Spinal cord (tissue), 10 donors: ENCODE measurements at places on chromosomes 5 and 9. TPM values are rescaled to one million over a fixed set of nuclear protein-coding genes. Genes with fewer than 3 reads are reported as not detected.

ANKRD34B gene
- 2.8 TPM for polyA plus RNA-seq

ARRDC3 gene
- 42.5 TPM for polyA plus RNA-seq

LOX gene
- 18.0 TPM for polyA plus RNA-seq

- no peak overlapping the region for H3K27ac ChIP-seq
- no peaks in the 10 kb centered on the region for H3K27me3 ChIP-seq
- DNase-seq, result peak; percentile 51
- no peak overlapping the region for H3K4me3 ChIP-seq
- H3K36me3 ChIP-seq, result no peaks in the 10 kb centered on the region
Measured at GRCh38 chr5:91281401-91281800, 101.7 kb downstream of the ARRDC3 start.

- H3K27ac ChIP-seq, result no peak overlapping the region
- no peak overlapping the region for H3K4me3 ChIP-seq
- H3K36me3 ChIP-seq, result peaks cover 10% of the 10 kb centered on the region
Measured at GRCh38 chr9:130408669-130409068, 36.1 kb upstream of the ASS1 start.

GRCh38 chr5:93596676-93597490, 13.9 kb downstream of the NR2F1 start:
- H3K4me1 ChIP-seq, result peaks cover 61% of the 10 kb centered on the region
- H3K27ac ChIP-seq, result peak overlapping the region; percentile 98

DNA sequence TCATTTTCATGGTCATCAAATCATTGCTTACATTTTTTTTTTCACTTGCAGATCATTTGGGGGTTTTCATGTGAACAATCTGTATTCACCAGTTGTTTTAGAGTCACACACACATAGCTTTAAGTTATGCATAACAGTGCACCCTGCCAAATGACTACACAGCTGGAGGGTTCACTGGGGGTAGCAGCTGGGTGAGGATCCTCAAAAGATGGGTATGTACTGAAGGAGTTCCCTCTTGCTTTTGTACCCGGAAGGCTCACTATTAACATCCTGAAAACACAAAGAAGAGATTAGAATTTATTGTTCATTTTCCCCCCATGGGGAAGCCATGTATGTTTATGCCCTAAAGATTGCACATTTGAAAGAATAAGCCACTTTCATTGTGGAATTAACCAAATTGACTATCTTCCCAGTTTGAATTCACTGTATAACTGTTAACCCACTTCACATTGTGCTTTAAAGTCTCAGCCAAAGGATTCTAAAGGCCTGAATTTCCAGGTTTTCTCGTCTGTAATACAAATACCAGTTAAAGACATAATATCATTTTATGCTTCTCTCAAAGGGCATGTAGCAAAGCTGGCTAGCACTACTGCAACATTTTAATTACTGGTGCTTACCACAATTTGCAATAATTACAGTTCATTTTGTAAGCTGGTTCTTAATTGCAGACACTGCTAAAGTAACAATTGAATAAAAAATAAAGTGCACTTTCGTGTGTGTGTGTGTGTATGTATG, 466.4 kb upstream of the MEF2C start:
- no peak overlapping the region for H3K4me3 ChIP-seq
- no peaks in the 10 kb centered on the region for H3K4me1 ChIP-seq
- no peaks in the 10 kb centered on the region for H3K36me3 ChIP-seq
- H3K27me3 ChIP-seq, result no peaks in the 10 kb centered on the region

- DNase-seq, result no peak
- H3K4me1 ChIP-seq, result no peaks in the 10 kb centered on the region
- no peaks in the 10 kb centered on the region for H3K36me3 ChIP-seq
- no peaks in the 10 kb centered on the region for H3K27me3 ChIP-seq
Measured at GRCh38 chr9:4769321-4770080, 23.2 kb upstream of the RCL1 start.

DNA sequence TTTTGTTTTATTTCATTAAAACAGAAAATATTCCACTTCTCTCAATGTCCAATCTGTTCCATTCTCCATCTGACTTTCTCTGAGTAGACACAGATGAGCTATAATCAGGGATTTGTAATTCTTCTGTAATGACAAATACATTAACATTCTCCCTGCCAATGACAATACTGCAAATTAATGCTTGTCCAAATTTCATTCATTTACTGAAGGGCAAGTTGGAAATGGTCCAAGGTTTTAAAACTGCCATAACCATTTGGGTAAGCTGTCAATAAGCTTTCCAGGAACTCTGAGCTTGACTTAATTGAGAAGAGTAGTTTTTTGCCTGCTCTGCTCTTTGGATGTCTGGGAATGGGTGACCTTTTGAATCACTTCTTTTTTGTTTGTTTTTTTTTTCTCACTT, 253.5 kb downstream of the DMRTA1 start:
- H3K27ac ChIP-seq, result no peak overlapping the region
- no peak for DNase-seq
- no peak overlapping the region for H3K4me3 ChIP-seq
- H3K36me3 ChIP-seq, result no peaks in the 10 kb centered on the region
- H3K4me1 ChIP-seq, result no peaks in the 10 kb centered on the region

- no peak for DNase-seq
- H3K27ac ChIP-seq, result no peak overlapping the region
- peaks cover 4% of the 10 kb centered on the region for H3K4me1 ChIP-seq
Measured at GRCh38 chr9:99385814-99386279, 163.8 kb downstream of the SEC61B start.

GRCh38 chr5:123438902-123439301, 15.7 kb upstream of the CEP120 start:
- H3K4me1 ChIP-seq, result no peaks in the 10 kb centered on the region
- H3K27me3 ChIP-seq, result peaks cover 2% of the 10 kb centered on the region
- H3K36me3 ChIP-seq, result no peaks in the 10 kb centered on the region
- no peak overlapping the region for H3K4me3 ChIP-seq

DNA sequence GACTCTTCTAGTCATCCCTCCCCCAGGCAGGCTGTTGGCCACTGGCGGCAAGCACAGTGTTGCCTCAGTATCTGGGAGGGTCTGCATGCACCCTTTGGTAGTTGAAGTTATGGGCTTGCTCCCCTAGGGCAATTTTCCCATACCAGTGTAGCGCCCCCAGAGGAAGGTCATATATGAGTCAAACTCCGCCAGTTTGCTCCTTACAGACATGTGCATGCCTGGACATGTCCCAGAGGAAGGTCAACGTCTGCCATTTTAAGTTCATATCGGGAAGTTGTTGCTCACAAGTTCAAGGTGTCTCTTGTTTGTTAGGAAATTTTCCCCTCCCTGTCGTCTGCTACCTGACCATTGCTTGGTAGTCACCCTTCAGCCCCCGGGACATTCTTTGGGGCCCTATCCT, 51.3 kb upstream of the MROH2B start:
- H3K4me3 ChIP-seq, result no peak overlapping the region
- no peaks in the 10 kb centered on the region for H3K4me1 ChIP-seq
- no peaks in the 10 kb centered on the region for H3K36me3 ChIP-seq
- no peaks in the 10 kb centered on the region for H3K27me3 ChIP-seq

GRCh38 chr9:94156348-94157049, 72.2 kb downstream of the PTPDC1 start:
- no peaks in the 10 kb centered on the region for H3K27me3 ChIP-seq
- no peak for DNase-seq
- no peak overlapping the region for H3K4me3 ChIP-seq
- peaks cover 12% of the 10 kb centered on the region for H3K4me1 ChIP-seq
- H3K27ac ChIP-seq, result no peak overlapping the region

- H3K27ac ChIP-seq, result peak overlapping the region; percentile 70
- H3K27me3 ChIP-seq, result no peaks in the 10 kb centered on the region
- H3K4me3 ChIP-seq, result no peak overlapping the region
Measured at GRCh38 chr5:172999974-173000373, 16.4 kb downstream of the ATP6V0E1 start.

- DNase-seq, result no peak
- no peak overlapping the region for H3K27ac ChIP-seq
- H3K4me3 ChIP-seq, result no peak overlapping the region
- H3K27me3 ChIP-seq, result no peaks in the 10 kb centered on the region
- no peaks in the 10 kb centered on the region for H3K4me1 ChIP-seq
- H3K36me3 ChIP-seq, result no peaks in the 10 kb centered on the region
Measured at GRCh38 chr5:76701298-76701697, 14.6 kb upstream of the F2R start.

DNA sequence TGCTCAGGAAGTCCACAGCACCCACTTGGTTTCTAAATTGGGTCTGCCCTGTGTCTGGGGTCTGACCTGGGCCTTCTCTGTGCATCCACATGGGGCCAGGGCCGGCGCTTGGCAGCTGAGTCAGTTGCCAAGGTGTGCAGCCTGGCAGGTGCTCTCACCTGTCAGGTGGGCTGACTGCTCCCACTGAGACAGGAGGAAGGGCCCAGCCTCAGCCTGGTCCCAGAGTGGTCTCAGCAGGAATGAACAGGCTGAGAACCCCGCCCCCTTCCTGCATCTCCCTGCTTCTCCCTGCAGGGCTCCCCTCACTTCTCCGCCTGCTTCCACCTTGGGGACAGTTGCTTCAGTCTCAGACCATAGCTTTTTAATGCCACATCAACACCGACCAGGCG, 60.5 kb downstream of the BARX1 start:
- no peak overlapping the region for H3K4me3 ChIP-seq
- no peaks in the 10 kb centered on the region for H3K36me3 ChIP-seq
- no peaks in the 10 kb centered on the region for H3K27me3 ChIP-seq
- no peaks in the 10 kb centered on the region for H3K4me1 ChIP-seq

DNA sequence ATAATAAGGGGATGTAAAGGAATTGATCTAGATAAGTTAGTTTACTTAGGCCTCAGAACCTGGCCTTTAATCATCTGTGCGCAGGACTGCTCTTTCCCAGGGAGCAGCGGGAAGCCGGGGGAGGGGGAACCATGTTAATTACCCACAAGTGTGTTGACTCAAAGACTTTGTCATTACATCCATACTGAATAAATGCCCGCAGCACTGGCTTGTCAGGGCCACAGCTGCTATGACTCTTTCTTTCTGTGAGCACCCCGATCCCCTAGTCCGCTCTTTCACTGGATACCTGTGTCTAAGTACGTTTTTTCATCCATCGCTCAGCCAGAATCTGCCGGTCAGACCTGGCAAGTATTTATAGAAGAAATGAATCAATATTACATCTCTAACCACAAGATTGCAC, 249.3 kb upstream of the DMRT1 start:
- no peak for DNase-seq
- peaks cover 5% of the 10 kb centered on the region for H3K4me1 ChIP-seq
- no peaks in the 10 kb centered on the region for H3K27me3 ChIP-seq
- H3K36me3 ChIP-seq, result no peaks in the 10 kb centered on the region

DNA sequence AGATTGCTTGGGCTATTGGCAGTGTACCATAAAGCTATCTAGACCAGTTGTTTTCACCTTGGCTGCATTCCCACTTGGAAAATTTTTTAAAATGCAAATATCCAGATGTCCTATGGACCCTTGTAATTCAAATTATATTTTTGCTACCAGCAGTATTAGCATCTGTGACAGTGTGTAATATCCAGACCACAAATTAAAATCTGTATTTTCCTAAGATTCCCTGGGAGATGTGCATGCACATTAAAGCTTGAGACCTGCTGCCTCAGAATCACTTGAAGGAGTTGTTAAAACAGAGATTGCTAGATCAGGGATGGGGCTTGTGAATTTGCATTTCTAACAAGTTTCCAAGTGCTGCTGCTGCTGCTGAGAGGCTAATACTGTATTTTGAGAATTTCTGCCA, 381.2 kb upstream of the PDE4D start:
- no peak overlapping the region for H3K4me3 ChIP-seq
- no peaks in the 10 kb centered on the region for H3K4me1 ChIP-seq
- no peaks in the 10 kb centered on the region for H3K27me3 ChIP-seq
- peak; percentile 30 for DNase-seq
- no peak overlapping the region for H3K27ac ChIP-seq

DNA sequence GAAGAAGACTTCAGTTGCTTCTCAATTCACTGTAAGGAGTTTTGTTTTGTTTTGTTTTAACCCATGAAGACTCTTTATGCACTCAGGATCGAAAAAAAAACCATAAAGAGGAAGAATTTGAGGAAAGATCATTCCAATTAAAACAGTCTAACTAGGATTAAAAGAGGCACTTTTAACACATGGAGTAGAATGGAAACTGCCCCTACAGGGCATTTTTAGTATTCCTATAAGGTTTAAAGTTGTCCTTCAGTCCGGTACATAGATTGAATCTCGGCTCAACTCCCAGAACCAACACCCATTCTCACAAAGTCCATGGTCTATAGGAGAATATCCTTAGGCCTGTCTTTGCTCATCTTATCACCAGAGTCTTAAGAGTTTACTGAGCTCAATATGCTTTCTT, 469.6 kb downstream of the DTWD2 start:
- H3K4me1 ChIP-seq, result no peaks in the 10 kb centered on the region
- DNase-seq, result no peak
- no peak overlapping the region for H3K27ac ChIP-seq
- no peaks in the 10 kb centered on the region for H3K36me3 ChIP-seq
- H3K4me3 ChIP-seq, result no peak overlapping the region
